Stimulated activated effector memory CD8-positive, alpha-beta T cell treated with anti-CD3 and anti-CD28 coated beads, Interleukin-12 subunit alpha, Interleukin-12 subunit beta, amount 100 ng/mL, for 72 hours (primary cell): ENCODE measurements at places on chromosomes 4 and X.
A peak's percentile ranks its signal among the peaks of the same experiment; 100 is the strongest.

GRCh38 chrX:40266490-40267333 lies 169.0 kb upstream of the BCOR start:
- peak; percentile 52 for DNase-seq

DNA sequence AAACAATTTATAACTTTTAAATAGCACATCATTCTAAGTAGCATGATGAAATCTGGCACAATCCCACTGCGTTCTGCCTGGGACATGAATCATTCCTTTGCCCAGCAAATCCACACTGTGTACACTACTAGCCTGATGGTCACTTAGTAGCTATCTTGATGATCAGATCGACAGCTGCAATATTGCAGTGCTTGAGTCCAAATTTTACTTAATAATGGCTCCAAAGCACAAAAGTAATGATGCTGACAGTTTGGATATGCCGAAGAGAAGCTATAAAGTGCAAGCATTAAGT lies 86.6 kb upstream of the NPNT start:
- DNase-seq: no peak

- no peak for DNase-seq
Observed at GRCh38 chrX:30153881-30154260, 61.5 kb upstream of the MAGEB2 start.

DNA sequence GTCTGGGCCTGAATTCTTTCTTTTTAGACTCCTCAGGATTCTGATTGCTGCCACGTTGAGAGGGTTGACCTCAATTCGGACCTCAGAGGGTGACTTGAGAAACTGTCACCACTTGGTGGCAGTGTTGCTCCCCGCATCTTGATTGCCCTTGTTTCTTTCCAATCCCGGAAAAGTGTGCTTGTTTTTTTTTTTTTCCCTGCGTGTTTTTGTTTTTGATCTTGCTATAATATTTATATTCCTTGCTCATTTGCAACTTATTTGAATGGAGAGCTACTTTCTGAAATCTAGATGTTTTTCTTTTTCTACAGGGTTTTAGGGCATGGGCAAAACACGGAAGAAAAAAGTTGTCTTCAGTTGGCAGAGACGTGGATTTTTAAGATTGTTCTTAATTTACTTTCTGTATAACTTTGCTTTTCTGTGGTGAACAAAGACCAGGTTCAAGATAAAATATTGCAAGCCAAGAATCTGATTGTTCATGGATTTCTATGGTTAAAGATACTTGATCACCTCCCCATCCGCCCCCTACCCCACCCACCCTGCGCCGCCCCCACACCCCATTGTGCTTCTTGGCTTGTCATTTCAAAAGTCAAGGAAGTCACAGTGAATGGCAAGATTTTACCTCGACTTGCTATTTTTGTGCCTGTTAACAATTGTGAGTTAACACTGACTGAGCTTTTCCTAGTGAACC lies 102.0 kb downstream of the PTTG2 start:
- DNase-seq: peak; percentile 71

GRCh38 chrX:39714471-39714870 lies 383.3 kb downstream of the BCOR start:
- no peak for DNase-seq

GRCh38 chr4:118918388-118918787 lies 29.7 kb downstream of the SYNPO2 start:
- no peak for DNase-seq

DNA sequence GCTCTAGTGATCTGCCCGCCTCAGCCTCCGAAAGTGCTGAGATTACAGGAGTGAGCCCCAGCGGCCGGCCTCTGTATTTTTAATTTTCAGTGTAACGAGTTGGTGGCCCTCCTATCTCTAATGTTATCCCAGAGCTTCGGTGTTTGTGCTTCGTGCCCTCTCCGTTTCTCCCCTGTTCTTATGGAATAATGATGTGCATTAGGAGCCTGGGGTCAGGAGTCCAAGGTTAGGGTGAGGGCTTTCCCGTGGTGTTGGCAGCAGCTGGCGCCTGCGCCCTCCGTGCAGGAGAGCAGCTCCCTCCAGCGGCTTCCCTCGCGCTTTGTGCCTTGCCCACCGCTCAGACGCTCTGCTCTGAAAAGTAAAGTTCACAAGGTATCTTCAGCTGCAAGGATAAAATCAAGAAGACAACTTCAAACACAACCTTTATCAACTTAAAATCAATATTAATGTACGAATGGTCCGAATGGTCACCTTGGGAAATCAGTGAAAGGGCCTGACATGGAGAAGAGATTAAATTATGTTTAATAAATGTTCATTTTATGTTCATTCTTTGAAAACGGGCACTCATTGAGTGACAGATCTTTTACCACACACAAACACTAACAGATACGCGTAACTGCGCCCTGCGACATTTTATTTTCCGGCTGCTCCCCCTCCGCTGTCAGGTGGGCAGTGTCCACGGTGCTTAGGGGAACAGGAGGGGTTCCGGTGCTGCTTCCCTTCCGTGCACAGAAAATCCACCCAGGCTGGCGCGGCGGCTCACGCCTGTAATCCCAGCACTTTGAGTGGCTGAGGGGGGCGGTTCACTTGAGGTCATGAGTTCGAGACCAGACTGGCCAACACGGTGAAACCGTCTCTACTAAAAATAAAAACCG lies 62.4 kb downstream of the TRAPPC11 start:
- peak; percentile 61 for DNase-seq

DNA sequence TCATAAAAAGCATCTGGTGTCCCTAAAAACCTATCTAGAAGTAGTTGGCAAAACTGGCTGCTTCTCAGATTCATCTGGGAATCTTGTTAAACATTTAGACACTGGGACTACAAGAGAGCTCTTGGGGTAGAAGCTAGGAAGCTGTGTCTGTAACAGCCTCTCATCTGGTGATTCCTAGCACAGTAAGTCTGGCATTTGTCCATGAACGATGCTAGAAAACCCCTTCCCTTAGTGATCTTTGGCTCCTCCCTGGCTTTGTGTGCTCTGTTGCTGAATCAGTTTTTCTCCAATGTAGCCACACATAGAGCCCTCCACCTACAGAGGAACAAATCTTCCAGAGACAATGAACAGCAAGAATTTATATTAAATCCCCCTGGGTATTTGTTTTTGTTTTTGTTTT lies 951.7 kb upstream of the LCORL start:
- no peak for DNase-seq

- no peak for DNase-seq
Observed at GRCh38 chrX:46582966-46583365, 9.4 kb downstream of the CHST7 start.

GRCh38 chr4:99564921-99565320 lies 1.1 kb upstream of the TRMT10A start:
- no peak for DNase-seq

DNA sequence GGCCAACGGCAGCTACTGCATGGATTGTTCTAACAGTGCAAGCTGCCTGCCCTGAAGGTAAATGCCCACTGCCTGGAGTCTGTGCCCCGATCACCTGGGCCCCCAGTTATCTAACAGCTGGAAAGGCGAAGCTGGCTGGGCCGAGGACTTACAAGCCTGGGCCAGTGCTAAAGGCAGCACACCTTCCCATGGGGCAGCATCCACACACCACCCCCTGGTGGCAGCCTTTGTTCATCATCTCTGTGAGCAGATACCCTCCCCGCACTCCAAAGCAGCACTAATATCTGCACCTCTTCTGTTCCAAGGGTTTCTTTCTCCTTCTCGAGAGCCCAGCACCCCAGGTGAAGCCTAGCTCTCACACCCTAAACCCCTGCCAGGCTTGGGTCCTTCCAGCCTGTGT lies 7.6 kb downstream of the SLC2A9 start:
- DNase-seq: peak; percentile 25

- no peak for DNase-seq
Observed at GRCh38 chrX:40660381-40660780, 13.0 kb upstream of the CXorf38 start.

DNA sequence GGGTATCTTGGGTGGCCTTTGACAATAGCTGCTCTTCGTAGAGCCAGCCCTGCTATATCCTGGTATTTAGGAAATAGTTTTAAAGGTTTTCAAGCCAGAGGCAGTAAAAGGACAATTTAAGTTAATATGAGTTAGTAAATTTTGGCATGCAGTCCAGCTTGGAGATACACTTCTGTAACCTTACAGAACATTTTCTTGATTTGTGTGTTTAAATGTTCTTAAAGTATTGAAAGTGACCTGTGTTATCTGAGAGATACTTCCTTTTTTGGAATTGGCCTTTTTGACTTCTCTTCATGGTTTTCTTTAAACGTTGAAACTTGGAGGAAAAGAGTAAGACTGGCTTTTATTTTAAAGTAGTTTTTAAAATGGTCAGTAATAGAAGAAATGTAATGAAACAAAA lies 25.5 kb downstream of the PDLIM5 start:
- no peak for DNase-seq

- no peak for DNase-seq
Observed at GRCh38 chr4:151671541-151672059, 89.2 kb downstream of the GATB start.

GRCh38 chr4:2907706-2908293 lies 55.4 kb downstream of the NOP14 start:
- DNase-seq: no peak

DNA sequence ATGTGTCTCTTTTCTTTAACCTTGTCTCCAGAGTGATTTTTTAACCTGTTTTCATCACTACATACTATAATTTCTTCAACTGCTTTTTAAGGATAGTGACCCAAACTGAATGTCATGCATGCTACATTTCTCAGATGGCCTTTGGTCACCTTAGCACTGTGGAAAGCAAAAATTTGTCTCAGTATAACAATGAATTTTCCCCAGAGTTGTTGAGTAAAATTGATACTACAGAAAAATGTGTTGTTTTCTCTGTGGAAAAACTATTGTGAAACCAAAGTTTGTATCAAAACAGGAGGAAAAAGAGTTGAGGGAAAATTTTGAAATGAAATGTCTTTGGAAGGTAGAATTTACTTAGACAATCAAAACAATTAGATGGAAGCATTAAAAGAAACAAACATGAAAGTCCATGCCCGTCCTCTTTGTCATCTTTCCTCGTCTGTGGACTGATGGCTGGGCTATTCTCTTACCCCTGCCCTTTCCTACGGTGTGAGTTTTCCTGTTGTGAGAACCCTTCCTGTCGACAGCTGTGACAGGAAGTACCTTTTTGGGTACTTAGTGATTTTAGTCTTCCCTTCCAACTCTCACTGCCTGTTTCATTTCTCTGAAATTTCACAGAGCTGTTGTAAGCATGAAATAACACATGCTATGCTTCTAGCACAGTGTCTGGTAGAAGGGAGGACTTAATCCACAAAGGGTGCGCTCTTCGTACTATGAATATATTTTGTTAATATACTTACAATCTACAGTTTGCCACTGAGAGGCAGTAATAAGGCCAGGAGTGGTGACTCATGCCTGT lies 50.8 kb downstream of the LRP2BP start:
- no peak for DNase-seq

DNA sequence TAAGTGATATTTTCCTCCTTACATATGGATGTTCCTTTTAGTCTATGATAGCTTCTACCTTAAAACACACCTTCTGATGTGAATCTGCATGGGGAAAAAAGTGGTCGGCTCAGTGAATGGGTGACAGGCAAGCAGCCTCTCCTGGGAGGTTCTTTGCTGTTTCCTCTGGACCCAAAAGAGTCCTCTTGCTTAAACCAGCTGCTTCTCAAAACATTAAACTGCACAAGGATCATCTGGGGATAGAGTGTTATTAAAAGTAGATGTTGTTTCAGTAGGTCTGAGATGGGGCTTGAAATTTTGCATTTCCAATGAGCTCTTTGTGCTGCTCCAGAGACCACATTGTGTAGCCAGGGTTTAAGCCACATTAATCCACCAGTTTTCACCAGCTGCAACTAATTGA lies 452.9 kb downstream of the IL1RAPL1 start:
- no peak for DNase-seq

DNA sequence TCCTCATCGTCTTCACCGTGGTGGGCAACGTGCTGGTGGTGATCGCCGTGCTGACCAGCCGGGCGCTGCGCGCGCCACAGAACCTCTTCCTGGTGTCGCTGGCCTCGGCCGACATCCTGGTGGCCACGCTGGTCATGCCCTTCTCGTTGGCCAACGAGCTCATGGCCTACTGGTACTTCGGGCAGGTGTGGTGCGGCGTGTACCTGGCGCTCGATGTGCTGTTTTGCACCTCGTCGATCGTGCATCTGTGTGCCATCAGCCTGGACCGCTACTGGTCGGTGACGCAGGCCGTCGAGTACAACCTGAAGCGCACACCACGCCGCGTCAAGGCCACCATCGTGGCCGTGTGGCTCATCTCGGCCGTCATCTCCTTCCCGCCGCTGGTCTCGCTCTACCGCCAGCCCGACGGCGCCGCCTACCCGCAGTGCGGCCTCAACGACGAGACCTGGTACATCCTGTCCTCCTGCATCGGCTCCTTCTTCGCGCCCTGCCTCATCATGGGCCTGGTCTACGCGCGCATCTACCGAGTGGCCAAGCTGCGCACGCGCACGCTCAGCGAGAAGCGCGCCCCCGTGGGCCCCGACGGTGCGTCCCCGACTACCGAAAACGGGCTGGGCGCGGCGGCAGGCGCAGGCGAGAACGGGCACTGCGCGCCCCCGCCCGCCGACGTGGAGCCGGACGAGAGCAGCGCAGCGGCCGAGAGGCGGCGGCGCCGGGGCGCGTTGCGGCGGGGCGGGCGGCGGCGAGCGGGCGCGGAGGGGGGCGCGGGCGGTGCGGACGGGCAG lies 792 bp downstream of the ADRA2C start:
- no peak for DNase-seq

GRCh38 chr4:106022454-106022853 lies 127.2 kb downstream of the NPNT start:
- no peak for DNase-seq

GRCh38 chr4:102847687-102848086 lies 20.3 kb upstream of the UBE2D3 start:
- no peak for DNase-seq

DNA sequence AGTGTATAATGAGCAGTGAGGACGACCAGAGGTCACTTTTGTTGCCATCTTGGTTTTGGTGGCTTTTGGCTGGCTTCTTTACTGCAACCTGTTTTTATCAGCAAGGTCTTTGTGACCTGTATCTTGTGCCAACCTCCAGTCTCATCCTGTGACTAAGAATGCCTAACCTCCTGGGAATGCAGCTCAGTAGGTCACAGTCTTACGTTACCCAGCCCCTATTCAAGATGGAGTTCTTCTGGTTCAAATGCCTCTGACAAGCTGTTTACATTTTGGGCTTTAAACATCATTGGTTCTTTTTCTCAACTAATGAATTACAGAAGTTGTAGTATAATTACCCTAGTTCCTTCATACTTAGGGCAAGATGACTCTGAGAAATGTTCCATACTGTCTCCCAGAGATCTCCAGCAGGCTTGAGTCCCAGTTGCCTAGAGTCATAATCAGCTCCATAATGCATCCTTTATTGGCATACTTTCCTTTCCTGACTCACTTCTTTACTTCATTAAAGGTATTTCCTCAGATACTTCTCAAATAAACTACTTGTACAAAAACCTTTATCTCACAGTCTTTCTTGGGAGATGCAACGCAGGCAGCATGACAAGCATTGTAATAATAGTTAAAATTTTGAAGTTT lies 136.5 kb downstream of the KDM6A start:
- DNase-seq: no peak
